ENCODE measurements at places on chromosomes 7 and 10. TPM values are rescaled to one million over a fixed set of nuclear protein-coding genes. Genes with fewer than 3 reads are reported as not detected.

The SERPINE1 gene
- 4.7 TPM for total RNA-seq

The LBX1 gene
- not detected for total RNA-seq

The TSC22D4 gene
- total RNA-seq = 29.0 TPM

The MBL2 gene
- not detected for total RNA-seq

The RNF133 gene
- total RNA-seq = 3.1 TPM

The ACTL6B gene
- 0.93 TPM for total RNA-seq

The SPDYE6 gene
- total RNA-seq = not detected

The HOGA1 gene
- total RNA-seq = 4.5 TPM

The IPMK gene
- total RNA-seq = 8.9 TPM

The DYNC1I1 gene
- total RNA-seq = 12.8 TPM

The TUBB8 gene
- not detected for total RNA-seq

The TMEM196 gene
- total RNA-seq = not detected

The CHST3 gene
- 16.9 TPM for total RNA-seq

The ERCC6 gene
- 34.3 TPM for total RNA-seq

The PLEKHS1 gene
- total RNA-seq = not detected

The GTF2IRD1 gene
- 30.6 TPM for total RNA-seq

The VIPR2 gene
- 0.56 TPM for total RNA-seq

The FAM25G gene
- not detected for total RNA-seq

The SLC26A3 gene
- total RNA-seq = 0.45 TPM

The VOPP1 gene
- total RNA-seq = 42.6 TPM

The NPY4R2 gene
- not detected for total RNA-seq

The CD36 gene
- total RNA-seq = 145 TPM

The OR2A1 gene
- total RNA-seq = not detected

The AOAH gene
- total RNA-seq = 7.4 TPM

The RBP3 gene
- not detected for total RNA-seq

The OPALIN gene
- total RNA-seq = not detected

The HYAL4 gene
- total RNA-seq = 0.89 TPM

The TFPI2 gene
- total RNA-seq = not detected

The TACR2 gene
- total RNA-seq = not detected

The CPXM2 gene
- total RNA-seq = 11.6 TPM

The ANKRD30A gene
- total RNA-seq = not detected

The CPA2 gene
- total RNA-seq = not detected

The GJD4 gene
- total RNA-seq = not detected

The GPR85 gene
- total RNA-seq = 0.24 TPM

The IDI2 gene
- not detected for total RNA-seq

The RGR gene
- not detected for total RNA-seq

The SFRP4 gene
- total RNA-seq = 3.5 TPM

The ATOH7 gene
- total RNA-seq = not detected

The FAM237B gene
- not detected for total RNA-seq

The AKR1E2 gene
- 18.5 TPM for total RNA-seq

The SFMBT2 gene
- total RNA-seq = 7.1 TPM

The SLC16A12 gene
- total RNA-seq = 137 TPM

The GNA12 gene
- total RNA-seq = 33.3 TPM

The CRYGN gene
- 45.5 TPM for total RNA-seq

The NANOS1 gene
- total RNA-seq = 24.2 TPM

The KLF14 gene
- not detected for total RNA-seq

The LGI1 gene
- total RNA-seq = not detected

The PNLIPRP1 gene
- total RNA-seq = not detected

The NSUN6 gene
- total RNA-seq = 22.6 TPM

The DPP6 gene
- total RNA-seq = 50.7 TPM

The FKBP9 gene
- 134 TPM for total RNA-seq

The CRTAC1 gene
- total RNA-seq = 7.3 TPM

The EN2 gene
- not detected for total RNA-seq

The ITGB8 gene
- 14.0 TPM for total RNA-seq

The NUTM2D gene
- 1.8 TPM for total RNA-seq
